Stimulated activated effector memory CD8-positive, alpha-beta T cell treated with anti-CD3 and anti-CD28 coated beads, Interleukin-12 subunit alpha, Interleukin-12 subunit beta, amount 100 ng/mL, for 72 hours (primary cell): ENCODE measurements at places on chromosomes 4 and X.

DNA sequence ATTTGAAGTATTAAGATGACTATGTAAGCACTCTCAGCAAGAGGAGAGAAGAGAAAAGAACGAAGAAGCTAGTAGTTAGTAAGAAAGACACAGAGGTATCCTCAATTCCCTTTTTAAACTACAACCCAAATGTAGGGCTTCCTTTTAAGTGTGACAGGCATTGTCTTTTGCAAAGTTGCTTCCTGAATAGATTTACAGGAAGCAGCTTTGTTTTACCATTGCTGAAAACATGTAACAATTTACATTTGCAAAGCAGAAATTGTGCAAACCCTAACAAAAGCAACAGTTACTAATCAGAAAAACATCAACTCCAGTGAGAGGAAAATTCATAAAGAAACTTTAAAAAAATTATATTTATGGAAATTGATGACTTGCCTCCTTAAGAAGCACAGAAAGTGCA lies 96.4 kb downstream of the FAM13A start:
- no peak for DNase-seq

DNA sequence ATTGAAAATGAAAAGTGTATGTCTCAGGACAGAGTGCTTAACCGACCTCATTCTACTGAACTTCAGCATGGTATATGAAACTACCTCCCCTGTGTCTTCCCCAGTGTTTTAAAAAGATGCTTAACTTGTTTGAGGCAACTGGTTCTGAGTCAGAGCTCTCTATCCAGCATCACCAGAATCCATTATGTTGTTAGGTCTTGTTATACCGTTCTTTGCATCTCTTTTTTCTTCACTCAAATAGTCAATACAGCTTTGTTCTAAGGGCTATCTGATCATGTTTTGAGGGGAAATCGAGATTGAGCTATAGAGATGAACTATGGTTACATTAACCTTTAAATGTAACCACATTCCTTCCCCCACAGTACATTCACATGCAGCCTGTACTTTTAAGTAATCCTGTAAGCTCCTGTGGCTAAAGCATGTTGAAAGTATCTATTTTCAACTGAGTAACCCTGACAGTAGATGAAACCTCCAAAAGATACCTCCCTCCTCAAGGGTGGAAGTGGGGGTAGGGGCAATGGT lies 514.4 kb downstream of the RPA4 start:
- DNase-seq = no peak

DNA sequence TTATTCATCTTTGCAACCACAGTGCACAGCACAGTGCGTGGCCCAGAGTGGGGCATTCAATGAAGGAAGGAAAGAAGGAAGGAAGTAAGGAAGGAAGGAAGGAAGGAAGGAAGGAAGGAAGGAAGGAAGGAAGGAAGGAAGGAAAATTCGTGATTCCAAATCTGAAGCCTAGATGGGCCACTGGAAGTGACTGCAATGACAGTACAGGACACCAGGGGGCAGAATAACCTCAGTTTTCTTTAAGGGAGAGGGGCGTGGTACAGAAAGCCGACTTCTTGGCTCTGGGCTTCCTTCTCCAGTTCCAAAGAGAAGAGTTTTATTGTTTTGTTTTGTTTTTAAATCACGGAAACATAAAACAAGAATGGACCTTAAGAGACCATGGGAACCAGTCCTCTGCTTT lies 47.8 kb downstream of the APLN start:
- peak; percentile 17 for DNase-seq

DNA sequence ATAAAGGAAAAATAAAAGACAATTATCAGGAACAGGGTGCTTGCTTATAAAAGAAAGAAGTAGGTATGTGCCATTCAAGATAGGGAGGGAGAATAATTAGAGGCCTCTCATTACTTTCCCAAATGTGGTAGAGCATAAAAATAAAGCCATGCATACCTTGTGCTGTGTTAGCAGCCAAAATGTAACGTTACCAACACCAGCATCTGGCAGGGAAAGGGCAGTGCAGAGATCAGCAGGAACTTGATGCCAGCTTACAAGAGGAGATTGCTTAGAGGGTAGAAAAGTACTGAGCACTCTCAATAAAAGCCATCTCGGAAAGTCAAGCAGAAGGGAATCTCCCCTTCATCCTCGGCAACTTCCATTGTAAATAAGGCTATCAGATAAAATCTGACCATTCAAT lies 195.6 kb downstream of the RASL11B start:
- no peak for DNase-seq

GRCh38 chr4:35818520-35818919 lies 425.8 kb downstream of the ARAP2 start:
- no peak for DNase-seq

DNA sequence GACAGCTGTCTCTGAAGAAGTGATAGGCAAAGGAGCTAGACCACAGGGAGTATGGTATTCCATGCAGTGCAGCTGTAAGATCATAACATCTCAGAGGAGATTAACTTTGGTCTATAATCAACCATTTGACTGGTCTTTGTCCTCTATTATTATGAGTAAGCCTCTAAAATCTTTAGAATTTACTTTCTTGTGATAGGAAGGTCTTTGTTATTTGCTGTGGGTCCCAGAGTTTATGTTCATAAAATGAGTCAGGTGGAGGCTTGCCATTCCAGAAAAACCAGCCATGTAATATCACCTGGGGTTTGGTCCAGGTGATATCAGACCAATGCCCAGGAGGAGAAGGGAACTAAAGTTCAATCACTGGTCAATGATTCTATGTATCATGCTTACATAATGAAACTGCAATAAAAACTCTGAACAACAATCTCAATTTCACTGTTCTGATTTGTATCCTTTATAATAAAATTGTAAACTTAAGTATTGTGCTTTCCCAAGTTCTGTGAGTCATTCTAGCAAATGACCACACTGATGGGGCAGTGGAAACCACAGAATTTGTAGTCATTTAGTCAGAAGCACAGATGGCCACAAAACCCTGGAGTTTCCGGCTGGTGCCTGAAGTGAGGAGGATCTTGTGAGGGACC lies 239.6 kb upstream of the TRAM1L1 start:
- no peak for DNase-seq

GRCh38 chrX:133413218-133413925 lies 1.9 kb downstream of the GPC4 start:
- DNase-seq = no peak

- no peak for DNase-seq
These were observed 354.1 kb upstream of the DIPK2B start for GRCh38 chrX:45554736-45555135.

- DNase-seq = no peak
These were observed 31.9 kb upstream of the FAM9C start for GRCh38 chrX:13076176-13076961.

DNA sequence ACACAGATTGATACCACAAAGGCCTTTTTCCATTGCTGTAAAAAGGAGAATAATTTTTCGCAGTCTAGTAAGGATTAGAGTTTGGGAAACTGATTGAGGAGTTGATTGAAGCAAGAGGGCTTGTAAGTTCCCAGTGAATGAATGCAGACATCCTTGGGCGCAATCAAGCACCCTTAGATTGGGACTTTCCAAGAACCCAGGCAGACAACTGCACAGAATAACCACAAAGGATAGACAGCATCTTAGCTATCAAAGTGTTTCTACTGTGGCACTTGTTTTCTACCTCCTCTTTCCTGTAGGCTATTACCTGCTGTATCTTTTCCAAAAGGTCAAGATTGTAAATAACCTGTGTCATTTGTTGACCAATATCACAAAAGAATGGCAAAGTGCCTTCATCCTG lies 2.6 kb downstream of the COX18 start:
- DNase-seq = no peak

- peak; percentile 62 for DNase-seq
These were observed at the start of gene SLC25A43 for GRCh38 chrX:119398974-119399771. Gene SLC25A43, plus strand, starts transcription at chrX:119399336. Its CDS starts 68 bp downstream, at chrX:119399404.

DNA sequence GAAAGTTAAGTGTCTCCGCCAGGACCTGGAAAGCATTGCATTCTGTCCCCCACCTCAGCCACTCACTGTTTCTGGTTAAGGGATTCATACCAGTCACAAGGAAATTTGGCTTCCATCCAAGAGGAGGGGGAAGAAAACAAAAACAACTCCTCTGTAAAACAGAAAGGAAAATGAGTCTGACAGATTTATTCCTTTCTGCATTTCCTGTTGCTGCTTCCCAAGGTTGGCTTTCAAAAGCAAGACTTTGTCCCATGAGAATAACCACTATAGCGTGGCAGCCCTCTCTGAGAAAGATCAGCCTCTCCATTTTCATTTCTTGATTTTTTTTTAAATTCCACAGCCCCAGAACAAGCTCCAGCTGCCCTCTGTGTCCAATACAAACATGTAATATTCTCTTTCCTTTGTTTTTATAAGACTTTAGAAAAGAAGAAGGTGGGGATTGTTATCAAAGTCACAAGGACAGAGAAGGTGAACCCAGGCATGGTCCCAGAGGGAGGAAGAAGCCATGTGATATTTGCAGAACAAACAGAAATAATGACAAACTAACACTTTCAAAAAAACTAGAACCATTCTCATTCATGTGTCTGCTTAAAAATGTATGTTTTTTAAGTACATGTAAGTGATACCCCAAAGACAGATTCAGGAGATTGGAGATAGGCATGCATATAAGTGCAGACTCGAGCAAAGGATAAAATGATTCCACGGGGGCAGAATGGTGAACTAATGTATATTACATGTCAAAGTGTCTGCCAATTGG lies 90.7 kb upstream of the DCLK2 start:
- no peak for DNase-seq

DNA sequence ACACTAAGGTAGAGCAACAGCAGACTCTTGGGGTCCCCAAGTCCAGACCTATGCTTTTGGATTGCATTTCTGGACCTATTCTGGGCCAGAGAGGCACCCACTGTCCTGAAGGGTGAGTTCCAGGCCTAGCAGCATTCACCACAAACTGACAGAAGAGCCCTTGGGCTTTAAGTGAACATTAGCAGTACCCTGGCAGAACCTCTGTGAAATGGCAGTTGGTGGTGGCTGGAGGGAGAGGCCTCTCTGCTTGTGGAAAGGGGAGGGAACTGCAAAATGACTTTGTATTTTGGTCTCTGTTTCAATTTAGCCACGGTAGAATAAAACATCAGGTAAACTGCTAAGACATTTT lies 1211.9 kb downstream of the PCDH18 start:
- DNase-seq = no peak

DNA sequence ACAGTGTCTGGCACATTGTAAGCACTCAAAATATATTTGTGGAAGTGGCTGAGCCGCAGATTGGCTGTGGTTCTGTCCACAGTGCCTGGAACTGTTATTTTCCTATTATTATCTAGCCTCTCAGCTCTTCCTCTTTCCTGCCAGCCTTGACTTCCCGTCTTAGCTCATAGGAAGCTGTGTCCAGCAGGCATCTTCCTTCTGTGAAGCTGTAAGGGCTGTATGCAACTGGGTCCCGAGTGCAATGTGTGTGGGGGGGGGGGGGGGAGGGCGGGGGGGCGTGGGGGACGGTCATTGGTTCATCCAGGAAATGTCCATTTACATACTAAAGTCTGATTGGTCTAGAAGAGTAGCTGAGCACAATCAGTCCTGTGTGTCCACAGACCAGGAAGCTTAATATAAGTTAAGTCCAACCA lies 210.7 kb downstream of the PDGFRA start:
- DNase-seq = no peak

DNA sequence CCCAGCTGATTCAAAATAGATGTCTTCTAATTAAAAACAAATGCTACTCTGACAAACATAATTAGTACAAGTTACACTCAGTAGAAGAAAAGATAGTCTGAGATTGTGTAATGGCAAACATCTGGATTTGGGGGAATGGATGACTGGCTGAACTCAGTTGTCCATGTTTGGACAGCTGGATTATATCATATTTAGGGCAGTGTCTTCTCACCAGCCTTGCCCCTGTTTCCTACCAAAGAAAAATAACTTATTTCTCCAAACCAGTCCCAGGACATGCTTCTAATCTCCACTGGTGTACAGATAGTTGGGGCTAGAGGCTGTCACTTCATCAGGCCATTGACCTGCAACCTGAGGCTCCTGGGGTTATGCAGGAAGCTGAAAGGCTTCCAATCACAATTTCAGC lies 237.3 kb downstream of the USP46 start:
- no peak for DNase-seq

DNA sequence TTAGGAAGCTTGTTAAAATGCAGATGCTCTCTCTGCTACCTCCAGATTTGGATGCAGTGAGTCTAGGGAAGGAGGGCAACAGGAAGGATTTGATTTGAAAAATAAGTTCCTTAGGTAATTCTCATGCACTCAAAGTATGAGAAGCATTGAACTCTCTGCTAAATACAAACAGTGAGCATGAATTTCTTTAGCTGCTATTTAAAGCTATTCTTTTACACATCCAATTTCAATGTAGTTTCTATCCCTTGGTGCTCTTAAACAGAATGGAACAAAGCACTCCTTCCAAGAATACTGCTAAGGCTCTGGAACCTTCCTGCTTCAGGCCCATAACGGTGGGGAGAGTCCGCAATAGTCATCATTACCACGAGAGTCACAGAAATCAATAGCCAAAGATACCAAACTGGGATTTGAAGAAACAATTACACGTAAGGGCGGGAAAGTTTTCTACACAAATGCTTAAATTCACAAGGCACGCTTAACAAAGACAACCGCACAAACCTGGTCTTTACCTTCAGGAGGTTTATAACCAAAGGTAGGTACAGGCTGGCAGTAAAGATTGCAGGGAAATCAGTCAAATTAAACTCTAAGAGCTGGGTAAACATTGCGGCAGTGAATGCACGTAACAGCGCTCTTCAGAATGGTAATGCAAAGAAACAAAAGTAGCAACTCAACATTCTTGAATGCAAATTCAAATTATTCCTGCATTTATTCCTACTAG lies 123.2 kb upstream of the NAP1L5 start:
- no peak for DNase-seq

GRCh38 chr4:90495936-90496335 lies 368.7 kb downstream of the CCSER1 start:
- DNase-seq = no peak

- no peak for DNase-seq
These were observed 95.2 kb downstream of the SORBS2 start for GRCh38 chr4:185716577-185717376.

- DNase-seq = no peak
These were observed 11.3 kb upstream of the DRP2 start for GRCh38 chrX:101208152-101208905.

- no peak for DNase-seq
These were observed 74.3 kb upstream of the PPP2R3B start for GRCh38 chrX:460823-461640.

GRCh38 chr4:80107374-80107773 lies 34.3 kb upstream of the ANTXR2 start:
- DNase-seq = no peak

GRCh38 chr4:38952017-38952416 lies 80.2 kb downstream of the TMEM156 start:
- DNase-seq = no peak

GRCh38 chrX:134865682-134866255 lies 125.0 kb upstream of the SMIM10 start:
- no peak for DNase-seq
